Fibroblast of skin of scalp (primary cell): ENCODE measurements at places on chromosomes 4 and X.
A peak's percentile ranks its signal among the peaks of the same experiment; 100 is the strongest.

DNA sequence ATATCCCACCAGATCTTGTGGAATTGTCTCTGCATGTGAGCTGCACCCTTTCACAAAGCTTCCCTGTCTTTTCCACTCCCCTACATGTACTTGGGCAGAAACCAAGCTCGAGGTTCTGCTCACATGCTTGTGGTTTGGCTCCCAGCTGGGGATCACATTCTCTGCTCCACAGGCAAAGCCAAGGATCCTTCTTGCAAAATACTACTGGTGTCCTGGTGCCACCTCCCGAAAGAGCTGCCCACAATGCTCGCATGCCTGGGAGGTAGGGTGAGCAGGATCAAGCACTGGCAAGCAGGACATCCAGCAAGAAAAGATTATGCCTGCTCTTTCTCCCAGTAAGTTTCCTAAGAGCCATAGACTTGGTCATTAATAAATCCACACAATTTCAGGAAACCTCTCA lies 45.1 kb upstream of the PPARGC1A start:
- peak; percentile 95 for DNase-seq

DNA sequence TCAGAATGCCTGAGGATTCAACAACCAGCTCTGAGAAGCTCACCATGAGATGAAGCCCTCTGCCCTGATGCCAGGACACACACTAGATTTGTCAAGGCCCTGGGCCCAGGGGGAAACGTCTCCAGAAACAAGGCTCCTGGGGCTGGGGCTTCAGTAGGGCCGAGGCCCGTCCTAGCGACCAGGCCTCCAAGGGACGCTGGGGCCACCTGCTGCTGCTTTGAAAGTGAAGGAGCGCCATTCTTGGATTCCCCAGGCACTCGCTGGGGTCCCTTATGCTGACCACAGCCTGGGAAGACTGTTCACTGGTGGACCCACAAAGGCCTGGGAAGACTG lies 23.9 kb downstream of the PDE6B start:
- DNase-seq = no peak

GRCh38 chr4:94882756-94883155 lies 125.0 kb downstream of the BMPR1B start:
- no peak for DNase-seq

DNA sequence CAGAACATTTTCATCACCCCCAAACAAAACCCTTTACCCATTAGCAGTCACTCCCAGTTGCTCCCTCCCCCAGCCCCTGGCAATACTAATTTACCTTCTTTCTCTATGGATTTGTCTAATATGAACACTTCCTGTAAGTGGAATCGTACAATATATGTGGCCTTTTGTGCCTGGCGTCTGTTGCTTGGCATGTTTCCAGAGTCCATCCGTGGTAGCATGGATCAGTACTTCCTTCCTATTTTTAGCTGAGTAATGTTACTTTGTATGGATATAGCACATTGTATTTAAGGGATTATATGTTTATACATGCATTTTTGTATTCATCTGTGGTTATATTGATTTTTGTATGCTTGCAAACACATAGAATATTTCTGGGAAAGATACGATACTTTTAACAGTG lies 48.2 kb downstream of the PPEF1 start:
- DNase-seq = no peak

DNA sequence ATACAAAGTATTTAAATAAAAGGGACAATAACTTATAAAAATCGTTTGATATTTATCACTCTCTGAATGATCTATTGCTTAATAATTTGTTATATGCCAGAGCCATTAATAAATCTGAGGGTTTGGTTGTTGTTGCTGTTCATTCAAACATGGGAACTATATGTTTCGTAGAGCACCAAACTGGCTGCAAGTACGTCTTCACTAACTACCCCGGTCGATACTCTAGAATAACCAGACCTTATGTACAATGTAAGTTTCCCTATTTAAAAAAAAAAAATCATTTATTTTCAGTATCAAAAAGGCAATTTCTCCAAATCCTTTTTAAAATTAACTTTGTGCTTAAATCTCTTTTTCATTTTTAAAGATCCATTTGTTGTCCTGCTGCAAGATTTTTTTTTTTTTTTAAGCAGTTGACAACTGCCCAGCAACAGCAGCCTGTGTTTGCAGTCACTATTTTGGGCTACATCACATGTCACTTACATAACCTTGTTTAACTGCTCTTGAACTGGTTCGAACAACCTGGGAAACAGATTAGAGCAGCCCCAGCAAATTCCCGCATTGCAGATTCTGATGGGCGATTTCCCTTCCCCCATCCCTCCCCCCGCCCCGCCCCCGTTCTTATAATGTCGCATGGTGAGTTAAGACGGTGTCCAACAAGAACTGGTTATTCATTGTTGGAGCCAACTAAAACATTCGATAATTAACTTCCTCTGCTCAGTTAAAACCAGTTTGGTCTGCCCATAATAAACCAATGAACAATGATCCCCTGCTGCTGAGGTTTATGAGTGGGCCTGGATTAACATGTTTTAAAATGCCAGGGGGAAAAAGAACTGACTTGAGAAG lies 238.9 kb downstream of the NR3C2 start:
- no peak for DNase-seq

- no peak for DNase-seq
Measured at GRCh38 chr4:10958226-10958856, 273.8 kb upstream of the CLNK start.

DNA sequence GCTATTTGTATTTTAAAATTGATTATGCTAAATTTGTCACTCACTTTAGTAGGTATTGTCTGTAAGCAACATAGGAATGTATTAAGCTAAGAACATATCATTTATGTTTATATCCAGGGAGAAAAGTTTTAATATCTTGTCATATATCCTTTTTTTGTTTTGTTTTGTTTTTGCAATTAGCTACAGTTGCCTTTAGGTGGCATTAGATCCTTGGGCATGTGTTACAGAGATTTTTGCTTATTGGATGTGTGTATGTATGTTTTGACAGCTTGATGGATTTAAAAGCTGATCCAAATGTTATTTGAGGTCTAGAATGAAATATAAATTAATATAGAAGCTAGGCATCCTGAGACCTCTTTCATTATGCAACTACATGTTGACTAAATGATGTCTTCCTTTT lies 36.1 kb upstream of the OTUD4 start:
- peak; percentile 56 for DNase-seq

GRCh38 chr4:52945326-52945898 lies 83.3 kb downstream of the RASL11B start:
- no peak for DNase-seq

DNA sequence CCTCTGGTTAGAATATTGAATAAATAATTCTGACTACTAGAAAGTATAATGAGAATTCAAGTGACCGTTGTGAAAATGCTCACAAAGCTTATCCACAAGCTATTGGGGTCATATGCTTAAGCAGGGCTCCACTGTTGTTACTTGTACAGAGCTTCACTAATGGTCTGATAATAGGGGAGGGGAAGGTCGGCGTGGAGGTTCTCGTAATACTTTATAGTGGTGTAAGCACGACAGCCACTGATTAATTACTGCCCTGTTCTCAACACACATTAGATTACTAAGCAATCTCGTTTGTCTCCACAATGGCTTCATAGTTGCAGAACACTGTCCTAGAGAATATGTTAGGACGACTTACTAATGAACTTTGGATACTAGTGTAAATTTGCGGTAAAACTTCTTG lies 11.6 kb downstream of the UNC5C start:
- DNase-seq = no peak

GRCh38 chr4:11675051-11675800 lies 246.5 kb upstream of the HS3ST1 start:
- DNase-seq = no peak

DNA sequence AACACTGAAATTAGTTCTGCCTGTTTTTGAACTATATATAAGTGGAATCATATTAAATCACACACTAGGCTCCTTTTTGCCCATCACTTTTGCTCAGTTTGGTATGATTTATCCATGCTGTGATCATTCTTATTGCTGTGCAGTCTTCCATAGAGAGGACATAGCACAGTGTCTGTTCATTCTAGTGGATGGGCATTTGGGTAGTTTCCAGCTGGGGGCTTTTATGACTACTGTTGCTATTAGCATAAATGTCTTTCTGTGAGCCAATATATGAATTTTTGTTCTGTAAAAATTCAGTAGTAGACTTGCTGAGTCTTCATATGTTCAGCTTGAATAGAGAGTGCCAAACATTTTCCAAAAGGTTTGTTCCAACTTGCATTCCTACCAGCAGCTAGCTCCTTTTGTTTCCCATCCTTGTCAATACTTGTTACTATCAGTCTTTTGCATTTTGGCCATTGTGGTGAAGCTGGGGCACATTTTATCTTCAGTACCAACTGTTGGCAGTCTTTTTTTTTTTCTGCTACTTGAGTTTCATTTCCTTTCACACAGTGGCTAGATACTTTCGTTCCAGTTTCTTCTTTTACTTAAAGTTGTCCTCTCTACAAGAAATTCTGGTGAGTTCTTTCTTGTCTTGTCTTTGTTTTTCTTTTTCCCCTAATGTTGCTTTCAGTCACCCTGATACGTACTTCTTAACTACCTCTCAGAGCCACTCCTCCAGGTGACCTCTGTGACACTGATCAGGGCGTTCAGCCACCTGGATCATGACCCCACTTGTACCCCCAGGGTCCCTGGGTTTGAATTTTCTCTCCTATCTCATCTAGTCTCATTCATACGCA lies 87.0 kb downstream of the ANXA3 start:
- DNase-seq = no peak

- DNase-seq = peak; percentile 29
Measured at GRCh38 chr4:123599920-123600810, 203.6 kb downstream of the SPRY1 start.

DNA sequence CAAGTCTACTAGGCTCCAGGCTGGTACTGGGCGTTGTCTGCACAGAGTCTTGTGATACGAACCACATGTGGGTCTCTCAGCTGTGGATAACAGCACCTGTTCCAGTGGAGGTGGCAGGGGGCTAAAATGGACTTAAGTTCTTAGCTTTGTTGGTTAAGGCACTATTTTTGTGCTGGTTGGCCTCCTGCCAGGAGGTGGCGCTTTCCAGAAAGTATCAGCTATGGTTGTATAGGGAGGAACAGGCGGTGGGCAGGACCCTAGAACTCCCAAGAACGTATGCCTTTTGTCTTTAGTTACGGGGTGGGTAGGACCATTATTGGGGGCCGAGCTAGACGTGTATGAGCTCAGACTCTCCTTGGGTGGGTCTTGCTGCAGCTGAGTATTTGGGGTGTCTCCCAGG lies 1138.4 kb downstream of the PCDH19 start:
- no peak for DNase-seq
